ENCODE measurements at places on chromosomes 3 and 15. TPM values are rescaled to one million over a fixed set of nuclear protein-coding genes. Genes with fewer than 3 reads are reported as not detected.

- DNase-seq: no peak
Measured at GRCh38 chr3:53493963-53494791, at the start of gene CACNA1D. Gene CACNA1D, plus strand, starts transcription at chr3:53494611. Its CDS starts 556 bp downstream, at chr3:53495167.

- no peak for DNase-seq
Measured at GRCh38 chr15:78675206-78675605, 34.2 kb upstream of the CHRNB4 start.

- no peak for DNase-seq
Measured at GRCh38 chr15:33093222-33093621, 101.3 kb downstream of the FMN1 start.

DNA sequence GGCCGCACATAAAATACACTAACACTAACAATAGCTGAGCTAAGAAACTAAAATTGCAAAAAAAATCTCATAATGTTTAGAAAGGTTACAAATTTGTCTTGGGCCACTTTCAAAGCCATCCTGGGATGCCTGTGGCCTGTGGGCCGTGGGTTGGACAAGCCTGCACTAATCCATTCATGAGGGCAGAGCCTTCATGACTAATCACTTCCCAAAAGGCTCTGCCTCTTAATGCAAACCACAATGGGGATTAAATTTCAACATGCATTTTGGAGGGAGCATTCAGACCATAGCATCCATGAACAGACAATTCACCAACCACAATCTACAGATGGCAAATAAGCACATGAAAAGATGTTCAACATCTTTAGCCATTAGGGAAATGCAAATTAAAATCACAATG lies 128.2 kb downstream of the SUCLG2 start:
- DNase-seq: no peak

GRCh38 chr15:51183076-51183475 lies 88.4 kb upstream of the TNFAIP8L3 start:
- no peak for DNase-seq

- no peak for DNase-seq
Measured at GRCh38 chr15:57923750-57924149, 141.8 kb downstream of the ALDH1A2 start.

GRCh38 chr3:50519471-50520089 lies 16.1 kb upstream of the CACNA2D2 start:
- DNase-seq: peak; percentile 91

- DNase-seq: peak; percentile 61
Measured at GRCh38 chr3:42753757-42754156, 19.3 kb downstream of the CCDC13 start.

GRCh38 chr3:71510510-71510909 lies 73.0 kb downstream of the FOXP1 start:
- DNase-seq: no peak

DNA sequence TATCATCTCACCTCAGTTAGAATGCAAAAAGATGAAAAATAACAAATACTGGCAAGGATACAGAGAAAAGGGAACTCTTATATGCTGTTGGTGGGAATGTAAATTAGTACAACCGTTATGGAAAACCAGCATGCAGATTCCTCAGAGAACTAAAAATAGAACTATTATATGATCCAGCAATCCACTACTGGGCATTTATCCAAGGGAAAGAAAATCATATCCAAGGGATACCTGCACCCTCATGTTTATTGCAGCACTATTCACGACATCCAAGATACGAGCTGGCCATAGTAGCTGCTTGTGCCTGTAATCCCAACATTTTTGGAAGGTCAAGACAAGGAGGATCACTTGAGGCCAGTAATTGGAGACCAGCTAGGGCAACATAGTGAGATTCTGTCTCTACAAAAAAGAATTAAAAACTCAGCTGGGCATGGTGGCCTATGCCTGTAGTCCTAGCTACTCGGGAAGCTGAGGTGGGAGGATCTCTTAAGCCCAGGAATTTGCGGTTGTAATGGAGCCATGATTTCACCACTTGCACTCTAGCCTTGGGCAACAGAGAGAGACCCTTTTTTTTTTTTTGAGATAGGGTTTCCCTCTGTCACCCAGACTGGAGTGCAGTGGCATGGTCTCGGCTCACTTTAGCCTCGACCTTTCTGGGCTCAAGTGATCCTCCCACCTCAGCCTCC lies 26.6 kb downstream of the USP50 start:
- DNase-seq: no peak

DNA sequence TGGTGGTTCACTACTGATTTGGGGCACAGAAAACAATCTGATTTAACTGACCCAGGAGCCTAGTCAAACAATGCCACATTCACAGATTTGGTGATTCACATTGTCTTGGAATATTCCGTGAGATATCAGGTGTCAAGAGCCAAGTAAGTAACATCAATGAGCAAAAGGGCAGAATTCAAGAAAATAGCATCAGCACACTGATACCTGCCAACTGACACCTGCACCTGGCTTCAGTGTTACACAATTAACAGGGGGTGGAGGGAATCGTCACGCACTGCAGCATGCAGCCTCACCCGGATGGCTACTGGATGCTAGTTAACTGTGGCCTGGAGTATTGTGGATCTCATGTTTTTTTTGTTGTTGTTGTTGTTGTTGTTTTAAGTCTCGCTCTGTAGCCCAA lies 17.6 kb downstream of the CCNL1 start:
- DNase-seq: no peak

GRCh38 chr3:128369881-128370642 lies 96.6 kb downstream of the DNAJB8 start:
- DNase-seq: no peak

GRCh38 chr15:40904552-40905201 lies 10.4 kb downstream of the VPS18 start:
- peak; percentile 83 for DNase-seq

GRCh38 chr15:45116482-45117307 lies 2.6 kb downstream of the DUOXA2 start:
- no peak for DNase-seq

DNA sequence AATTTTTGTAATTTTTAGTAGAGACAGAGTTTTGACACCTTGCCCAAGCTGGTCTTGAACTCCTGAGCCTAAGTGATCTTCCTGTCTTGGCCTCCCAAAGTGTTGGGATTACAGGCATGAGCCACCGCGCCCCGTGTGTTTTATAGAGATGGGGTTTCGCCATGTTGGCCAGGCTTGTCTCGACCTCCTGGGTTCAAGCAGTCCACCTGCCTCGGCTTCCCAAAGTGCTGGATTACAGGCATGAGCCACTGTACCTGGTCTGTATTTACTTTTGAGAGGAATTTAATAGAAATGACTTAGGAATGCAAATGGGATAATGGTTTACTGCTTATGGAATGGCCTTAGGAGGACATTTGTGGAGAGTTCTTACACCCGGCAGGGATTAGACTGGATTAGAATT lies 10.8 kb downstream of the TATDN2 start:
- no peak for DNase-seq

DNA sequence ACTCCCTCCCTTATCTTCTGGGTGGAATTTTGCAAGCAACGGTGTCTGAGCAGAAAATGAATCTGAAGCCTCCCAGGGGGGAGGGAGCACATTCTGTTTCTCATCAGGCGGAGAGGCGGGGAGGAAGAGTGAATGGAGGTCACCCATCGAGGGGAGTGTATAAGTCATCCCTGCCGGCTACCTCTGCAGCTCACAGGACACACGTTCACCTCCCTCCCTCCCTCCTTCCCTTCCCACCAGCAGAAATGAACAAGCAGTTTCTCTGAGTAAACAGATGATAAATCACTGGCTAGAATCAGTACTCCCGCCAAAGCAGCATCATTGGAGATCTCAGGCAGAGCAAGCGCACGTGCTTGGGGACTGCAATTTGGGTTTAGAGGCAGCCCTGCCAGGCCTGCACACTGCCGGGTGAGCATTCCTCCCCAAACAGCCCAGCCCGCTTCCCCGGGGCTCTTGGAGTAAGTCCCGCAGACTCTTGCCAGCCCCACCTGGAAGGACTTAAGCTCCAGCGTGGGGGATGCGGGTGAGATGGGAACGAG lies 38.3 kb downstream of the CPN2 start:
- DNase-seq: peak; percentile 92

- no peak for DNase-seq
Measured at GRCh38 chr3:22977042-22977441, 226.1 kb upstream of the UBE2E2 start.

- DNase-seq: no peak
Measured at GRCh38 chr3:47533481-47533880, 20.0 kb upstream of the ELP6 start.

DNA sequence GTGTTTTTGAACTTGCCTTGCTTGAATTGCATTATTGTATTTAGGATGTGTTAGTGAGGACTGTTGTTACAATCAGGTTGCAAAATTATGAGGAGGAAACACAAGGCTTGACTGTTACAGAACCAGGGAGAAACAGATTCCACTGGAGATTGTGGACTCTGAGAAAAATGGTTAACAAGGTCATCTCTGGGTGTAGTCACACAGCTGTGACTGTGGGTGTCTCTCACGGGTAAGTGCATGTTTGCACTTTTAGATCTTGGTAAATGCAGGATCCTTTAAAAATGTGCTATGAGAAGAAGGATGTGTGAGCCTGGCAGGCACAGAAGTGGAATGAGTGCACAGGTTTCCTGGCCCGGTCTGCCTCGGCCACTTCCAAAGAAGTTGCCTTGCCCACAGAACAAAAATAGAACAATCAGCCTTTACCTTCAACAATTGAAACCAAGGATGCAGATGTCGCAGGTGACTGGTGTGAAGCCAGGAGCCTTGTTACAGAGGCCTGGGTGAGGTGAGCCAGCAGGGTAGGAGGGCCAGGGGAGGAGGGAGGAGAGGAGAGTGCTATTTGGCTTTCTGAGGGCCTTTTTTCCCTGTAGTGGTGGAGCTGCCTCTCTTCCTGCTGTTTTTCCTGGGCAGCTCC lies 68.0 kb downstream of the ABHD5 start:
- DNase-seq: no peak

DNA sequence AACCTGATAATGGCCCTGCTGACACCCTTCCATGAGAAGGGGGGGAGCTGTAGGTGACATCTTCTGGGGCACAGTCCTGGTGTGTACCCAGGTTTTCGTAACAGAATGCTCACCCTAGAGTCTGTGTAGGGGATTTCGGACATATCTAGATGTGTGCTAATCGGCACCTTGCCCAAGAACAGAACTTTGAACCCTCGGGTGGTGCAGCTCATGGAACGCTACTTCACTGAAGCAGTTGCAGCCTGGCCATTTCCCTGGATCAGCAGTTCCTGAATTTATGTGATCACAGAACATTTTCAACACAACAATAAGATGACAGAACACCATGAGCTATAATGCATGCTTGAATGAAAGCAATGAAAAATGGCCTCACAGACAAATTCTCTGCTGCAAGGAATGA lies 57.5 kb upstream of the MUC13 start:
- DNase-seq: no peak

GRCh38 chr3:14859880-14860279 lies 41.1 kb downstream of the FGD5 start:
- DNase-seq: no peak

DNA sequence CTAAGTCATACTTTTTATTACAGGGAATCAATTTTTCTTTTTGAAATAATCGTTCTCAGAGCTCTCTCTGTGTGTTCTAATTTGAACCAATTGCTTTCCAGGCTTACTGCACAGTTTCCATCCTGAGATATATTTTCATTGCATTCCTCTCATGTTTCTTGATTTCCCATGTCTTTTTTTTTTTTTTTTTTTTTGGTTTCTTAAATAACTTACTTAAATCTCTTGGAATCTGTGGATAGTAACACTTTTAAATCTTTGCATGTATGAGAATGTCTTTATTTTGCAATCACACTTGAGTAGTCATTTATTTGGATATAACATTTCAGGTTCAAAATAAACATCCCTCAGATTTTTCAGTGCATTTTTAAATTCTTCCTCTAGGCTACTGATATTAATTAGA lies 14.5 kb upstream of the ABTB1 start:
- DNase-seq: no peak

GRCh38 chr3:68919000-68919399 lies 13.3 kb downstream of the TAFA4 start:
- no peak for DNase-seq

- no peak for DNase-seq
Measured at GRCh38 chr3:57709559-57709958, 16.7 kb upstream of the DENND6A start.

GRCh38 chr15:68232449-68232848 lies 2.9 kb upstream of the CLN6 start:
- DNase-seq: peak; percentile 14

GRCh38 chr3:13159890-13160289 lies 86.7 kb upstream of the IQSEC1 start:
- no peak for DNase-seq

GRCh38 chr3:81388191-81388590 lies 373.3 kb downstream of the GBE1 start:
- DNase-seq: no peak

DNA sequence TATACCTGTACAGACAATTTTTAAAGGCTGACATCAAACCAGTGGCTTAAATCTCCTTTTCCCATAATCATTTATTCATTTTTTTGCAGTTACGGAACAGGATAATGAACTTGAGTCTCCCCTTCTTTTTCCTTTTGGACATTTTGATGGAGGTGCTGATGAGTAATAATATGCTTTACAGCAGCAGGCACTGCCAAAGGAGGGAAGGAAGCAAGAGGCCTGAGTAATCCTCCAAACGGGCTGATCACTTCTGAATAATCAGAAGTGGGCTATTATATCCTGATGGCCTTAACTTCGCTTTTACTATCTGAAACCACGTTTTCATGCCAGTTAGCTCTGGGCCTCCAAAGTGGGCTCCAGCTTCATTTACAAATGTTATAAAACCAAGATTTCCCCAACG lies 527.2 kb downstream of the FOXP1 start:
- DNase-seq: no peak

DNA sequence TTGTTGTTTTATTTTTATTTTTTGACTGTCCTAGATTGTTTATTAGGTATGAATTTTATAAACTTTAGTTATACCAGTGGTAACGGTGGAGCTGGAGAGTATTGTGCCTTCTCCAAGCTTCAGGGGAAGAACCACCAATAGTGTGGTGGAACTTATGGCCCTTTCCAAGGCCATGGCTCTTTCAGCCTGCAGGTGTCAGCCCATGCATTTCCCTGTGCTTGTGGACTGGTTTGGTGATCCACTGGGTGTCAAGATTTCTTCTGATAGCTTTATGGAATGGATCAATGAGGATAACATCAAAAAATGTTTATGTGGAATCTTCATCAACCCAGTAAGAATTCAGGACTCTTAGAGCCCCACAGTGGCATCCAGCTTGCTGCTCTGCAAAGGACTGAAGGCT lies 19.2 kb upstream of the SCAMP5 start:
- no peak for DNase-seq

The PIK3CA gene
- 22.1 TPM for total RNA-seq

The LRRC3B gene
- not detected for total RNA-seq

The HOMER2 gene
- 127 TPM for total RNA-seq

The DNAH12 gene
- not detected for total RNA-seq

The TJP1 gene
- total RNA-seq: 78.4 TPM

The CEMIP gene
- 5.2 TPM for total RNA-seq

The MYL3 gene
- 1.3 TPM for total RNA-seq

The ARHGAP31 gene
- 48.7 TPM for total RNA-seq

The PYDC2 gene
- total RNA-seq: not detected

The P3H2 gene
- 20.0 TPM for total RNA-seq

The CLDN18 gene
- total RNA-seq: 0.13 TPM

The GOLGA8R gene
- total RNA-seq: 1.4 TPM

The DUOX1 gene
- 162 TPM for total RNA-seq

The DNASE1L3 gene
- 0.76 TPM for total RNA-seq

The NCEH1 gene
- 6.1 TPM for total RNA-seq

All from lower leg skin (tissue), 4 donors.